ENCODE measurements at places on chromosomes 13 and 19.
A peak's percentile ranks its signal among the peaks of the same experiment; 100 is the strongest.

GRCh38 chr13:67095621-67096020, 134.5 kb downstream of the PCDH9 start:
- DNase-seq, result no peak

- no peak for DNase-seq
These were observed 27.2 kb upstream of the WDR18 start for GRCh38 chr19:956766-957440.

GRCh38 chr19:53432088-53432661, 391 bp downstream of the ZNF761 start:
- peak; percentile 31 for DNase-seq

DNA sequence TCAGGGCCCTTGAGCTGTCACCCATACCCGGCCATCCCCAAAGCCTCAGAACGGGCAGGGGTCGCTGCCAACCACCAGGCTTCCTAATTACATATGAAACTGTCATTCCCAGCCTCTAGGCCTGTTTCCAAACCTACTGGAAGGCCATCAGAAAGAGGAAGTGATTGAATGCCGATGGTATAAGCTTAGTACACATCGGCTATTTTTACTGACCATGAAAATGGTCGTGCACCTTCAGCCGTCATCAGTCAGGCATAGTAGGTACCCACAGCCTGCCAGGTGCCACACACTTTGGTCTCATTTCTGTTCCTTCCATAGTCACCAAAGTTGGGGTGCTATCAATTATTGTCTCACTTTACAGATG, 10.2 kb downstream of the KRI1 start:
- no peak for DNase-seq

- DNase-seq, result no peak
These were observed 33.6 kb downstream of the TNFSF11 start for GRCh38 chr13:42607546-42607945.

GRCh38 chr13:75920536-75920935, 284.4 kb downstream of the LMO7 start:
- DNase-seq, result no peak

DNA sequence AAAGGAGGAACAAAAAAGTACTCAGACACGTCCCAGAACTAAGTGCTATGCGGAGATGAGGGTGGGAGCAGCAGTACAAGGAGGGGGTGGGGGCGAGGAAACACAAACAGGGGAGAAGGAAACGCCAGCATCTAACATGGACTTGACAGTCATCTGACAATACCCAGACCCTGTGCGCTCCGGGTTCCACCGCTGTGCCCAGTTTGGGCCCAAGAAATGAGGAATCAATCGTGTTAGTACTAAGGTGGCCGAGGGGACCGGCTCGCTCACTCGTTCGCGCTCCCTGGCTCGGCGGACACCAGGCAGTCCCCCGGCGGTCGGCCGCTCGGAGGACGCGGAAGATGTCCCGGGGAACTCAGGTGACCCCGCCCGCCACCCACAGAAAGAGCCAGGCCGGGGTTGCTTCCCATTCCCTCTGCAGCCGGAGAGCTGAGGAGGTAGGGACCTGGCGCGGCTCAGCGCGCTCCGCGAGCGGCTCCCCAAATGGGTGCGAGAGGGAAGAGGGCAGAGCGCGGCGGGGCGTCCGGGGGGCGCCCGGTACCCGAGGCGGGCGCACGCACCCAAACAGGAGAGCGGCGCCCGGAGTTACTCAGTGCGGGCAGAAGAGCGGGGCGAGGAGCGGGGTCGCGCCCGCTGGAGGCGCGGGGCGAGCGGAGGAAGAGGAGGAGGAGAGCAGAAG, 616 bp downstream of the TSHZ3 start:
- DNase-seq, result peak; percentile 16

GRCh38 chr13:87792878-87793277, 121.7 kb downstream of the SLITRK5 start:
- no peak for DNase-seq

DNA sequence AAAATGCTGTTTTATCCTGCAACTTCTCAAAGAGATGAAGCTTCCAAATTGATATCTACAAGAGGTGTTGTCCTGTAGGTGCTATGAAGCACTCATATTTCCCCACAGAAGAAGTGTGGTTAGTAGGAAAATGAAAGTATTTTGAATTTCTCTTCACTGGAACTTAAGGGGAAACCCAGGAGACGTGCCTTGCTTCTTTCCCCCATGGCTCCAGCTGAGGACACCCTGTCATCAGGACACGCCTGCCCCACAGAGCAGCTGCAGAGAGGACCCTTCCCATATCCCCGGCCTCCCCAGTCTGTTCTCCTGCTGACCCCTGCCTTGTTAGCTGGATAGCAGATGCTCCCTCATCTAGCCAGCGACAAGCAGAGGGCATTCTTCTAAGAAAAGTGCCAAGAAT, 371.3 kb downstream of the COG6 start:
- DNase-seq, result peak; percentile 67

DNA sequence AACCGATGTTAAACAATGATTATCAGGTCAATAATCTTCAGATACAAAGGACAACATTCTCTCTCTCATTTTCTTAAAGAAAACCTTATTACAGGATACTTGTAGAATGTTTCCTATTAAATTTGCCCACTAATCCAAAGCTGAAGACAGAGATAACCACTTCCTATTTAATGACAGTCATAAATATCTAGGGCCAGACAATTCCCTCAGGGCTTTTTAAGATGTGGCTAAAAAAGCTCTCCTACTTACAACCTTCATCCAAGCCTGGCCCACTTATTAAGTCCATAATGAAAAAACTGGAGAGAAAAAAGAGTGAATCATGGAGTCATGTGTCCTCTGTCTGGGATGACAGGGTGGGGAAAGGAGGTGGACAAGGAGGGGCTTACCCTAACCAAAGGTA, 235.9 kb downstream of the KLF12 start:
- no peak for DNase-seq

GRCh38 chr13:22126433-22127021, 455.7 kb downstream of the FGF9 start:
- DNase-seq, result peak; percentile 22

- peak; percentile 26 for DNase-seq
These were observed 15.9 kb upstream of the DNAJC3 start for GRCh38 chr13:95660981-95661581.

GRCh38 chr19:35710784-35711723, 6.7 kb downstream of the ZBTB32 start:
- DNase-seq, result peak; percentile 95

DNA sequence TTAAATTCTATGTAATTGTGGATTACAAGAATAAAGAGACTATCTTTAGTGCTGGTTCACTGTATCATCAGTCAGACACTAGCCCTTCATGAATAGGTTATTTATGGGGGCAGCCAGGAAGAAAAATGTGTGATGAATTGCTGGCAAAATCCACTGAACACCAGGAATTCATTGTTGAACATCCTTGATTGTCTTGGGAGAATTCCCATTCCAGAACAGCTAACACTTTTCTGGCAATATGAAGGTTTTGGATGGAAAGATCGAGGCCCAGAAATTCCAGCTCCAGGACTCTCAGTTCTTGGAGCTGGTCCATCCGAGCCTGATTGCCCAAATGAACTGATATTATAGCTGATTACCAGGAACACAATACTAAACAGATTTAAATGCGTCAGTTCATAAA, 11.5 kb upstream of the SPART start:
- DNase-seq, result no peak

- peak; percentile 10 for DNase-seq
These were observed 871 bp upstream of the ZNF583 start for GRCh38 chr19:56403261-56403660.

GRCh38 chr13:91207261-91207660, 140.2 kb upstream of the MIR17HG start:
- no peak for DNase-seq

DNA sequence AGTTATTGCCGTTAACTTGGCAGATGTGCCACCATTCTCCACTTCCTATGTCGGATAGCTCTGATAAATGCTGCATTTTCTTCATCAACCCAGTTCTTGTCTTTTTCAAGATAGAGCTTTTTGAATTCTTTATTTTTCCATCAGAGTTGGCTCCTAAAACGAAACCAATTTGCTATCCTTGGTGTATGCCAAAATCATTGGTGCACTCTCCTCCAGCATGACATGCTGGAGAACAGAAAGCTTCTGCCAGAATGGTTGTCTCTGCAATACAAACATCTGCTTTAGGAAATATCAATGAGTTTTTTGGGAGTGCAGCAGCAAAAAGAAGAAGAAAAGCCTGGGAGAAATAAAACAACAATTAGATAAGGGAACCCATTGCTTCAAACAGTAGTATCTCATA, 124.2 kb downstream of the CDK8 start:
- DNase-seq, result no peak

DNA sequence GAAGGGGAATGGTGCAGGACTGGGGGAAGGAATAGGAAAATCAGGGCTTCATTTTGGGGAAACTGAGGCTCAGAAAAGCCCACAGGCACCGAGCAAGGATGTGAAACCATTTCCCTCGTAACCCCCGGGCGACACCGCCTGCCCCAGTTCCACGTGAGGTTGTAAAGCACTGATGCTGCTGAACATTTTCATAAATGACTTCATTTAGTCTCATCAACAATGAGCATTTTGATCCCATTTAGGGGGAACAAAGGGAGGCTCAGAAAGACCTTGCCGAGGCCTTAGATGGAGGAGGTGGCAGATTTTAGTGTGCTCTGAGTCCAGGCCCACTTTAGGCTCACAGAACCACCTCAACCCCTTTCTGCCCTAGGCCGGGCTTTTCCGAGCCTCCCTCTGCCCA, 20.5 kb upstream of the FBXO27 start:
- no peak for DNase-seq

GRCh38 chr19:33299051-33299688, 3.2 kb downstream of the CEBPA start:
- no peak for DNase-seq

- no peak for DNase-seq
These were observed 1735.6 kb upstream of the SPRY2 start for GRCh38 chr13:82076496-82076895.

DNA sequence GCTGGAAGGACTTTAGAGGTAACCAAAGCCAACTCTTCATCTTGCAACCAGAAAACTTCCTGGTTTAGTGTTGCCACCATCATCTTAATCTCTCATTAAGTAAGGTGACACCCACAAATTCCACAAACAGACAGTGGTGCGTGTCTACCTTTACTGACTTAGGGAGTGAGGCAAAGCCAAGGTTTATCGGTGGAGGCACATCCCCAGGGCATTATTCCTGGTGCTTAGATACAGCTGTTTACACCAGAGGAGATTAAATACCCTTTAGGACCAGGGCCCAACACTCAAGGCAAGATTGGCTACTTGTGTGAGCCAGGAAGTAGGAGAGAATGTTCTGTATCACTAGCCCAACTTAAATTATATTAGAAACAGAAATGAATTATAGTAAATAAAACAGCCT, 9.5 kb downstream of the STOML3 start:
- DNase-seq, result no peak

- no peak for DNase-seq
These were observed 1.3 kb upstream of the RINL start for GRCh38 chr19:38879400-38879751.

DNA sequence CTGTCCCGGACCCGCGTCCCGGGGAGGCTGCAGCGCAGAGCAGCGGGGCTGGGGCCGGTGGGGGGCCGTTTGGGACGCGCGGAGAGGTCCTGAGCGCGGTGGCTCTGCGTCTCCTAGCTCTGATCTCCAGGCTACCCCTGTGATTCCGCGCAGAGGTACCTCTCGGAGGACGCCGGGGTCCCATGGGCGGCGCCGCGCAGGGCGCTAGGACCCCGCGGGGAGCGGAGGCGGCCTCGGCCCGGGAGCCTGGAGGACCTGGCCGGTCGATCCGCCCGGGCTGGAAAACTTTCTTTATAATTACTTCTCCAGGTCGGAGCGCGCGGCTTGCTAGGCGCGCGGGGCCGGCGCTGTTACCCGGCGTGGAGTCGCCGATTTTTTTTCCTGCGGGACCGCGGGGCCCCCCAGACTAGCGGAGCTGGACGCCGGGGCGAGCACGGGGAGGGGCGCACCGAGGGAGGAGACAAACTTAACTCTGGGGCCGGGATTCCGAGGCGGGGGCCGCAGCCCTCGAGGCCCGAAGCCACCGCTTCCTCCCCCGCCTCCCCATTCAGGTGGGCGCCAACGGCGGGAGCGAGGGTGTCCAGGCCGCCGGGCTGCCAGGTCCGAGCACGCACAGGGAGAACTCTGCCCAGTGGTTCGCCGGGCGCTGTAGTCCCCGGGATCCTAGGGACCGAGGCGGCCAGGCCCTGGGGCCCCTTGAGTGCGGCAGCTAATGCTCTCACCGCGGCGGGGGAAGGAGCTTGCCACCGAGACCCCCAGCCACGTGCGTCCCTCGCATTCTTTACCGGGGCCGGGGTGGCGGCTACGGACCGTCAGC, 848 bp upstream of the CEBPA start:
- DNase-seq, result peak; percentile 30

- DNase-seq, result no peak
These were observed 117.4 kb upstream of the ZNF536 start for GRCh38 chr19:30254789-30255188.

All from activated CD8-positive, alpha-beta T cell treated with anti-CD3 and anti-CD28 coated beads for 36 hours (primary cell).